ENCODE measurements at places on chromosomes 3 and 15.

GRCh38 chr3:45992133-45992729, 3.4 kb downstream of the FYCO1 start:
- DNase-seq: no peak

GRCh38 chr15:25789211-25789610, 73.9 kb downstream of the ATP10A start:
- DNase-seq: no peak

DNA sequence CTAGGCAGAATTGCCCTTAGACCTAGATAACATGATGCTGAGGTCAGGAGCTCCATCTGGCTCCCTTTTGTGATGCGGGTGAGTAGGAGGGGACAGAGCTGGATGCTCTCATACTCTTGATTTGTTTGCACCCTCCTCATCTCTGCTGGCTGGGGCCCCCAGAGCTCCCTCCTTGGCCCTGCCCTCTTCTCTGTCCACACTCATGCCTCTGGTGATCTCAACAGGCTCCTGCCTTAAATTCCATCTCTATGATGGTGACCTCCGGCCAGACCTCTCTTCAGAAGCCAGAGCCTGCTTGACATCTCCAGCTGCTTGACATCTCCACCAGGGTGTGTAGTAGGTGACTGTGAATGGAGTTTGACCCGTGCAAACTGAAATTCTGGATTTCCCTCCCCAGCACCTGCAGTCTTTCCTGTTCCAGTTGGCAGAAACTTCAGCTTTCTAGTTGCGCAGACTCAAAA, 4.3 kb upstream of the FGD5 start:
- DNase-seq: no peak

DNA sequence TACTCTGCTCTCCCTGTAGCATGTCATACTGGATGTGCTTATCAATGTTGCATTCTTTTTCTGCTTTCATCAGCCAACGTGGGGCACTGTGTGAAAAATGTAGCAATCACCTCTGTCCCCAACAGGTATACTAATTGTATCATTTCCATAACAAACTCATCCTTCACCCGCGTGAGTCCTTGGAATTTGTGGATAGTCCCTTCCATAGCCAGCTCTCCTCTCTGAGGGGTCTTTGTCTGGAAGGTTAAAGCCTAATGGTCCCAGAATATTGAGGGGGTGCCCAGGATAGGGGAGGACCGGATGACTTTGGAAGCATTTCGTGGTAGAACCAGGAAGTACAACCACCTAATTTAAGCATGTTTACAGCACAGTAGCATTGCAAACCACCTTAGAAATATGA, 124.6 kb downstream of the FOXB1 start:
- DNase-seq: no peak

- DNase-seq: no peak
Observed at GRCh38 chr3:44013967-44014366, 227.7 kb upstream of the TOPAZ1 start.

- no peak for DNase-seq
Observed at GRCh38 chr15:47505712-47506328, 211.5 kb upstream of the SEMA6D start.

- no peak for DNase-seq
Observed at GRCh38 chr3:85081191-85081906, 122.6 kb downstream of the CADM2 start.

GRCh38 chr15:54681584-54681983, 515.2 kb downstream of the RSL24D1 start:
- DNase-seq: no peak

DNA sequence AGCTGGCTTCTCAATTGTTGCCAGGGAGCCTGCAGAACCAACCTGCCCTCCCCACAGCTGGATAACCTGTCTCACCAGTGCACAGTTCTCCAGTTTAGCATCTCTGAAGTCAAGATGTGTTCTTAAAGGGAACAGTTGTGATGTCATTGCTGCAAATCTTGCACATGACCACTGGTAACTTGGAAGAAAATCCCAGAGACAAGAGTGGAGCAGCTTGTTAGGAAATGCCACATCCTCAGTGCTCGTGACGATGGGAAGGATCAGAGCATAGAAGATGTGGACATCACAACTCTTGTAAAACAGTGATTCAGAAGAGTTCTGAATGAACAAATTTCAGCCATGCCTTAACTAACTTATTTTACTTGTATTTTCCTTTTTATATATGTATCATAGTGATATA, 36.1 kb upstream of the LIMD1 start:
- no peak for DNase-seq

GRCh38 chr3:11757441-11757875, 89.2 kb downstream of the TAMM41 start:
- DNase-seq: no peak

DNA sequence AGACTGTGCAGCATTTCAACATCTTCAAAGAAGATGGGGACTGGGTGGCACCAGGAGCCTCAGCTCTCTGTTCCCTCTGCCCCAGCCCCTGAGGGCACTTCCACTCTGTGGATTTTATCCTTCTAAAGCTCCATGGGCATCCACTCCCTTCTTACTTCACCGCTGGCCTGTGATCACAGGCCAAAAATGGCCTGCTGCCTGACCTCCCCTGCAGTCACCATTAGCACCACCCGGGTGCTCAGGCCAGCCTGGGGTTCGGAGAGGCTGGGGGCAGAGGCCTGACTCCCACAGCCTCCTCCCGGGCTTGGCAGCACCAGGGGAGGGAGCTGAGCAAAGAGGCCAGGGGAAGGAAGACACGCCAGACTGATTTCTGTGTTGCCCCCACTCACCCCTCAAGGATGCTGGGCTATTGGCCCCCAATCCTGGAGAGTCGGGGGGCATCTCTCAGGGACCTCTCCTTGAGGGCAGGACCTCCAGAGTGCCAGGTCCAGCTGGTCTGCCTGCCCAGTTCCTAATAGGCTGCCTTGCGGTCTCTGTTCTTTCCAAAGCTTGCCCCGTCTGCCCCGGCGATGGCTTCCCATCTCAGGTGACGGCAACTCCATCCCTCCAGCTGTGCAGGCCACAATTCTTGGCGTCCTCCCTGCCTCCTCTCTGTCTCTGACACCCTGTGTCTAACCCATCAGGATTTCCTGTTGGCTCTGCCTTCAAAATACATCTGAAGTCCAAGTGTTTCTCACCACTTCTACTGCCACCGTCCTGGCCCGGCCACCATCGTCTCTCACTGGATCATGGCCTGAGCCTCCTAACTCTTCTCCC, 67.1 kb downstream of the EXOG start:
- no peak for DNase-seq

GRCh38 chr15:40044717-40045571, 6.0 kb upstream of the SRP14 start:
- DNase-seq: no peak

DNA sequence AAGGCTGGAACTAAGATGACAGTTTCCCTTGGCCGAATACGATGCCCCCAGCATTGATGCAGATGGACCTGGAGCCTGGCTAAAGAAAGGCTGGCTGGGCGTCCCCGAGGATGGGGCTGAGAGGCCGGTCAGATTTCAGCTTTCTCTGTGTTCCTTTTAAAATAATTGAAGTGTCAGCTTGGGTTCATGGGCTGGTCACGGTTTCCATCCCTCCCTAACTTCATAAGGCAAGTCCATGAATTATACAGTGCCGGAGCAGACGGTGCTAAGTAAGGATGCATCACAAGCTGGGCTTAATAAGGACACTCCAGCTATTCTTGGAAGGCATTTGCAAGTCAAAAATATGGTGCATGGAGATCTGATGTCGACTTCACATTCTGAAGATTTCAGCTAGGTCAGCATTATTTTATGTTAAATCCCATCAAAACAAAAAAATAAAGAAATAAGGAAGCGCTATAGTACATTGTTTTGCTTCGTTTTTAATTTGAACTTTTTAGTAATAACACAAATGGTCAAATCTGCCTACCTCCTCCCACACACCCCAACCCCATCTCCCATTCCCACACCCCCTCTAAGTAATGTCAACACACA, 220.8 kb downstream of the RPLP1 start:
- no peak for DNase-seq

DNA sequence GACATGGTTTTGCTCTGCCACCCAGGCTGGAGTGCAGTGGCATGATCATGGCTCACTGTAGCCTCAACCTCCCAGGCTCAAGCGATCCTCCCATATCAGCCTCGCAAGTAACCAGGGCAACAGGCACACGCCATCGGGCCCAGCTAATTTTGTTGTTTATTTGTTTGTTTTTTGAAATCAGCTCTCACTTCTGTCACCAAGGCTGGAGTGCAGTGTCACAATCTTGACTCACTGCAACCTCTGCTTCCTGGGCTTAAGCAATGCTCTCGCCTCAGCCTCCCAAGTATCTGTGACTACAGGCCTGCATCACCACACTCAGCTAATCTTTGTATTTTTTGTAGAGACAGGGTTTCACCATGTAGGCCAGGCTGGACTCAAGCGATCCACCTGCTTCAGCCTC, 26.3 kb upstream of the PLCH1 start:
- no peak for DNase-seq

DNA sequence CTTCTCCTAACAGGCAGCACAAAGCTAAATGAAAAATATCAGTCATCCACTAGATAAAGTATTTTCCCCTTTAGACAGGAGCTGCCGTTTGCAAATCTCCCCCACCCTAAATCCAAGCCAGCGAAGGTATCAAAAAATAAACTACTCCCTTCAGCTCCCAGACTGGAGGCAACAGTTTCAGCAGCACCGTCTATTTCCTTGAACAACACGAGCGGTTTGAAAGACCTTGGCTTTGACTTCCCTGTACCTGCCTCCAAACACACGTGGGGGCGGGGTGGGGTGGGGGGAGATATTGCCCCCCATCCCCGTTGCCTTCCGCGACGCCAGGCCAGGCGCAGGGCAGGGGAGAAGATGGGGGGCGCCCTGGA, 832 bp upstream of the CACNA1D start:
- no peak for DNase-seq

- no peak for DNase-seq
Observed at GRCh38 chr3:144529566-144529965, 557.9 kb downstream of the DIPK2A start.

DNA sequence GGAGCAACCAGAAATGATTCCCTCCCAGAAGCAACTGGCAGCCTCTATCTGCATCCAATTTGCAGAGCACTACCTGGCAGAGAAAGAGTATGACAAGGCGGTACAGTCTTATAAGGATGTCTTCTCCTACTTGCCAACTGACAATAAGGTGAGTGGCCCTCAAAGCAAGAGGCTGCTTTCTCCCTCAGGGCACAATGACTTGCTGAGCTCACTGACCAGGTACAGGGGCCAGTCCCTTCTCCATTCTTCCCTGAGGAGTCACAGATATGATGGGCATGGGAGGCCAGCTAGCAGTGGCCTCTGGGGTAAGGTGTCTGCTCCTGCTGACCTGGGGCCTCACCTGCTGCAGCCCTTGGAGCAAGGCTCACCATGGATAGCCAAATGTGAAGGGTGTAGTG, 20.3 kb downstream of the CSRNP1 start:
- DNase-seq: no peak

DNA sequence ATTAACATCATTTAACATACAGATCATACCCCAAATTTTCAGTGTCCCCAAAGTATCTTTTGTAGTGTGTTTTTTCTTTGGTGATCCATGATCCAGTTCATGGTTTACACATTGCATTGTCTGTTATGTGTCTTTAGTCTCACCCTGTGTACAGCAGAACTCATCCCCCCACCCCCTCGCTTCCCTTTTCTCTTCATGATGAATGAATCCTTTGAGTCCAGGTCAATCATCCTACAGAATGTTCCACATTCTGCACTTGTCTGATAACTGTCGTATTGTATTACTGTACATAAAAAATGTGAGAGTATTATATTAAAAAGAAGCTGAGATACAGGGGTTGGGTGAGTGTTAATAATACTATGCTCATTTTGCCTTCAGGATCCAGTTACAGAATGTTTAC, 14.6 kb upstream of the NIT2 start:
- no peak for DNase-seq

GRCh38 chr3:163508206-163508605, 1570.1 kb downstream of the SI start:
- no peak for DNase-seq

GRCh38 chr3:158845765-158846350, 44.0 kb downstream of the MFSD1 start:
- no peak for DNase-seq

DNA sequence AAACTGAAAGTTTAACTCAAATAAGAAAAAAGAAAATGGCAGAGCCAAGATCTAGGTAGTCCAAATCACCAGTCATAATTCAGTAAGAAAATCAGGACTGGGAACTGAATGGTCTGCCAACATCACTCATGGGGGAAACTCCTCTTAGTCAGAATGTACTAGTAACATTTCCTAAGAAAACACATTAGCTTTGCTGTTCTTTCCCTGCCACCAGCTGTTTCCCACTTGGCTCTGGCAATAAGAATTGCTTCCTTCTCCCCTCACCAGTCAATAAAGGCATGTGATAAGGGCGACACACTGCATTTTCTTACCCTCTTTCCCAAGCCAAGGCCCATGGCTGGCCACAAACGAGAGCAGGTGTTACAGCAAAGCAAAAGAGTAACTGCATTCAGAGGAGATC, 46.1 kb downstream of the PIK3R4 start:
- peak; percentile 24 for DNase-seq

GRCh38 chr15:98548139-98548971, 100.0 kb upstream of the IGF1R start:
- DNase-seq: peak; percentile 26

DNA sequence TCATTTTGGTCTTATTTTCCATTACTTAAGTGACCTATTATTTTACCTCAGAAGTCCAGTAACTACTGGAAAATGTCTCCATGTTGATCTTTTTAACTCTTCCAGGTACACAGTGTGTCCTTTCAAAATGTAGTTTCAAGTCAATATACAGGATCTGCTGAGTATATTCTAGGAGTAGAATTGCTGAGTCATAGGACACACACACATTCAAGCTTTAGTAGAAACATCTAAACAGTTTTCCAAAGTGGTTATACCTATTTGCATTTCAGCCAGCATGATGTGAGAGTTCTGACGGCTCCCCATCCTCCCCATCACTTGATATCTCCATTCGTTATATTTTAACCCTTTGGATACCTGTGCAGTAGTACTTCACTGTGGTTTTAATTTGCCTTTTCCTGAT, 271.9 kb downstream of the MCTP2 start:
- no peak for DNase-seq

- DNase-seq: no peak
Observed at GRCh38 chr15:35522061-35522460, 23.9 kb downstream of the DPH6 start.

DNA sequence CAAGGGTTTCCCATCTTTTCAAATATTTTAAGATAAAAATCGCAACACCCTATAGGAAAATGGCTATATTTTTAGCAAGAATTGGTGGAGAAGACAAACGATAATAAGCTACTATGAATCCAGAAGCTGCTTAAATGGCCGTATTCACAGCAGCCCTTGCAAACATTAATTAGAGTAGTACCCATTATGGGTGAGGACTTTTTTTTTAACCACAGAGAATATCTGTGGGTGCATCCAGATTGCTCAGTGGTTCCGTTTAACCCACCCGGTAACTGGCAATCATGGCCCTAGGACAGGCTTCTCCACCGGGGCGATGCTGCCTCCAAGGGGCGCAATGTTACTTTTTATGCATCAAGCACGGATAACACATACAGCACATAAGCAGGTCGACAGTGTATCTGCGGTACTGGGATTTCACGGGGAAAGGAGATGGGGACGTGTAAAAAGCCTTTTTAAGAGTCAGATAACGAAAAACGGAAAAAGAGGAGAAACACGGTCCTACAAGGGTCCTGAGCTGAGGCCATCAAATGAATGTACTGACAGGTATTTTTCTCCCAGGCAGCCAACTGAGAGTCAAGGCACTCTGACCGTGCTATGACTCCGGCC, 968 bp upstream of the TMEM266 start:
- no peak for DNase-seq

- DNase-seq: no peak
Observed at GRCh38 chr3:162632672-162633071, 1136.1 kb downstream of the OTOL1 start.

- DNase-seq: no peak
Observed at GRCh38 chr15:42151736-42152135, 4.7 kb downstream of the PLA2G4F start.
